Nephron progenitor cell (in vitro differentiated cells): ENCODE measurements at places on chromosomes 16 and 17.

DNA sequence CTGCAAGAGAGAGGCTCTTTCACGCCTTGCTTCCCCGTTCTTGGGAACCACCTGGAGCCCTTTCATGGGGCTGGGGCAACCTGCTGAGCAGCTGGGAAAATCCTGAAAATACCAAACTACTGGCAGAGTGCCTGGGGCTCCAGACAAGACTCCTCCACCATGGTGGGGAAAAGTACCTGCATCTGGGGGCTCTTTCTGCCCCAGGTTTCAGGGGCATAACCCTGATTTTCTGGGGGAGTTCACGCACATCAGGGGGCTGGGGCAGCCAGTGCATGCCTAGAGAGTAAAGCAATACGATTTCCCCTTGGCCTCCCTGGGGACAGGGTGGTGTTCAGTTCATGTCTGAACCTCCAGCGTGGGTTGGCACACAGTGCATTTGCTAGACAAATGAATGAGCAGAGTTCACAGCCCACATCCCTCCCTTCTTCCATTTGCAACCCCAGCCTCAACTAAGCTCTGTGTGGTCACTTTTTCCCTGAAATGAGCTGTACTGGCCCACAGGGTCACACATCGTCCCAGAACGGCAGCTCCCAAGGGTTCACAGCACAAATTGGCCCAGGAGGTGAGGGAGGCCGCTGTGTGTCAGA lies 5.2 kb upstream of the CDC42EP4 start:
- DNase-seq, result no peak

- DNase-seq, result no peak
Measured at GRCh38 chr17:37815536-37815935, 70.7 kb upstream of the HNF1B start.

- no peak for DNase-seq
Measured at GRCh38 chr16:49460786-49461470, 87.3 kb downstream of the C16orf78 start.

- no peak for DNase-seq
Measured at GRCh38 chr17:76500747-76501017, 541 bp downstream of the RHBDF2 start.

GRCh38 chr17:80459234-80459633 lies 17.2 kb downstream of the NPTX1 start:
- no peak for DNase-seq

DNA sequence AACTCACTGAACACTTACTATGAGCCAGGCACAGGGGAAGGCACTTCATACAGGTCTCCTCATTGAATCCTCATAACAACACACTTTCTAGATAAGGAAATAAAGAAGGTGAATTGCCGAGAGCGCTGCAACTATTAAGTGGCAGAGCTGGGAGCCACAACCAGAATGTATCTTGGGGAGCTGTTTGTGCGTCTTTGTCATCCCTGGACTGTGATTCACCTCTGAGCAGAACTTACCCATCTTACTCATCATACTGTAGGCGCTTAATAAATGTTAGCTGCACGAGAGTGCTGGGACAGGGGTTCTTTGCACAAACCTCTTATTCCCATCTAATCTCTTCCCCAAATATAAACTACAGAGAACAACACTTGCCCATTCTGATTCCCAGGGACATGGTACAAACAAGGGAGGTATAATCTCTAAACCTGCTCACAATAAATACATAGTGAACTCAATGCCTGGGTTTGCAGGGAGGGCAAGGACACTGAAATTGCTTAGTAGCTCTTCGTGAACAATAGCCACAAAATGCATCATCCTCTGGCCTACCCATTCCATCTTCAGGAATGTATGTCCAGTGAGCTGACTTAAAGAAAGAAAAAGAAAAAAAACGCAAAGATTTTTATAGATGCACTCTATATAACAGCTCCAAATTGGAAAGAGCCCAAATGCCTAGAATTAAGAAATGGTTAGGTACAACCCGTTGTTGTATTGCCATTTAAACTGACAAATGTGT lies 43.0 kb downstream of the MYO18A start:
- no peak for DNase-seq

GRCh38 chr16:50461400-50461760 lies 86.8 kb upstream of the NKD1 start:
- DNase-seq, result no peak

DNA sequence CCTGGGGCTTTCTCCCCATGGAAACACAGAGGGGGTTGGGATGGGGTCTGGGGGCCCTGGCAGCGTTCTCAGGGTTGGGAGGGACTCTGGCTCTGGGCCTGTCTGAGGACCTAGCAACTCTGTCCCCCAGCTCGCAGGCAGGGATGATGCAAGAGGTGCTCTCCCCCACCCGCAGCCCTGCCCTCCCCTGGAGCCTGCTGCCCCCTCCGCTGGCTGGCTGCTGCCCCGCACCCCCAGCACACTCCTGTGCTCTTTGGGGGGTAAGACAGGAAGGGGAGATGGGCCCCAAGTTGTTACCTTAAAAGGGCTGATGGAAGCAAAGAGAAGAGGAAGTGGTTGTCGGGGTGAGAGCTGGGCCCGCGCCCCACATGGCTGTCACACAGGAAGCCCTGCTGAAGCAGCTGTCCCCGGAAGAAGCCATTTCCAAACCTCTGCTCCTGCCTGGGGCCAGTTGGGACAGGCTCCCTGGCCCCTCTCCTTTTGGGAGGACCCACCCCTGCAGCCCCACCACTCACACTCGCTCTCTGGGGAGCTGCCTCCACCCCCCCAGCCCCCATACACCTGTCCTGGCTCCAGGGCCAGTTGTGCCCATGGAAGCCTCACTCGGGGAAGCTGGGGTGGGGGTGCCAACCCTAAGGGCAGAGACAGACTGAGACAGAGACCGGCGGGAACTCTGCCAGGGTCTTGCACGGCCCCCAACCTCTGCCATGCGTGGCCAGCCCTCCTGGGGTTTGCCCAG lies 2.5 kb downstream of the CORO1A start:
- DNase-seq, result no peak

- no peak for DNase-seq
Measured at GRCh38 chr17:60352071-60352470, 39.9 kb downstream of the USP32 start.

DNA sequence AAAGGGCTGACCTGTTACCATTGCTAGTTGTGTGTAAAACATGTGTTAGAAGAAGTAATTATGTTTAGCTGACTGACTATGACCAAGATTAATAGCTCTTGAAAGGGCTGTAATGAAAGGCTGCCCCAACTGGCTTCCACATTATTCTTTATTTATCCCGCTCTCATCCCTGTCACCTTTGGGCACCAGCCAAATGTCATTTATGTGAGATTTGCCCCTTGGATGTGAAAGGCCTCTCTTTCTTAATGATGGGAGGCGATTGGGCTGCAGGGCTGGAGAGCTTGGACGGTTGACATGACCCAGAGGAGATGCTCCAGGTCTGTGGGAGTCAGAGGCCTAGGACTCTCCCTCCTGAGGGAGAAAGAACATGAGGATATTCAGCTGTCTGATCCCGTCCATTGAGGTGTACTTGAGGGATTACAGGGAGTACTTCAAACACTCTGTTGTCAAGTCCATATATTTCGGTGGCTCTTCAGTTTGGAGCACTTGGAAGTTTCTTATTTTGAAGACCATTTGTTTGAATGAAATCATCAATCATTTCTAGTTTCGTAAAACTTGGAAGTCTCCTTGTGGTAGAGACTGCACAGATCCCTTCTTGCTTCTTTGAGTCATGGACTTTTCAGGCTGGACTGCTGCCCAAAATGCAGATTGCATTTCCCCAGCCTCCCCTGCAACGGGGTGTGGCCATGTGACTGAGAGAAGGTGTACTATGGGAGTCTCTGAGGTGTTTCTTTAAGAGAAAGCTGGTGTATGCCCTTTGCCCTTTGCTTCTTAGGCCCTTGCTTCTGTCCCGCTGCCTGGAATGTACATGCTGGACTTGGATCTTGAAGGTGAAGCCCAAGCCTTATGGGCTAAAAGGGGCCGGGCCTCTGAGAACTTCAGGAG lies 51.3 kb downstream of the FTO start:
- DNase-seq, result no peak

DNA sequence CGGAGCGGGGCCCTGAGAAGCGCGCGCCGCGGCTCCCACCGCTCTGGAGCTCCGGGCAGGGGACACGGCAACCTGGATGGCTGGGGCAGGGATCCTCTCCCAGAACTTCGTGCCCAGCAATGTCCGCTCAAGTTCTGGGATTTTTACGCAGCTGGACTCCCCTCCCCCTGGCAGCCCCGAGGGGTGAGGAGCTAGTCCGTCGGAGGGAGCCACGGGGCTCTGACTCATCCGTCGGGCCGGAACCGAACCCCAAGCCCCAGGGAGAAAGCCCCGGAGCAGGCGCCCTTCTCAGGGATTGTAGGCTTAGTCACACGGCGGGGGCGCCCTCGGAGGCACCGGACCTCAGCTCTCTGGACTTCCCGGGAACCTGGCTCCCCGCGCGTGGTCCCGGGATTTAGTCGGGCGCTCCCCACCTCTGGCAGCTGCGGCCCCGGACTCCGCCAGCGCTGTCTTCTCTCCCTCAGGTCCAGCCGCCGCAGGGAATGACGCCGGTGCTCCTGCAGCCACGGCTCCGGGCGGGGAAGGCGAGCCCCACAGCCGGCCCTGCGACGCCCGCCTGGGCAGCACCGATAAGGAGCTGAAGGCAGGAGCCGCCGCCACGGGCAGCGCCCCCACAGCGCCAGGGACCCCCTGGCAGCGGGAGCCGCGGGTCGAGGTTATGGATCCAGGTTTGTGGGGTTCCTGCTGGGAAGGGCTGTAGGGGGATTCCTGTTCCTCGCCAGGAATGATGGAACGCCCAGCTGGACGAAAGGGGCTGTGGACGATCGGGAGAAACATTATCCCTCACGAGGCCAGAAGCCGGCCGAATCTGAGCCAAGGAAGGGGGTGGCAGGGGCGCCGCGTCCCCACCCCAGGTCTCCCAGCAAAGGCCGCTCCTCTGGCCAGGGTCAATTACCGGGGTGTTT lies 830 bp downstream of the SPHK1 start:
- DNase-seq, result peak; percentile 36

GRCh38 chr17:4643676-4644075 lies 2.2 kb upstream of the ALOX15 start:
- DNase-seq, result no peak

- DNase-seq, result peak; percentile 36
Measured at GRCh38 chr17:76888661-76889060, 20.5 kb downstream of the MGAT5B start.

- peak; percentile 77 for DNase-seq
Measured at GRCh38 chr17:68759343-68760140, 158.4 kb upstream of the FAM20A start.

GRCh38 chr17:82835122-82835521 lies 4.7 kb downstream of the ZNF750 start:
- DNase-seq, result no peak

DNA sequence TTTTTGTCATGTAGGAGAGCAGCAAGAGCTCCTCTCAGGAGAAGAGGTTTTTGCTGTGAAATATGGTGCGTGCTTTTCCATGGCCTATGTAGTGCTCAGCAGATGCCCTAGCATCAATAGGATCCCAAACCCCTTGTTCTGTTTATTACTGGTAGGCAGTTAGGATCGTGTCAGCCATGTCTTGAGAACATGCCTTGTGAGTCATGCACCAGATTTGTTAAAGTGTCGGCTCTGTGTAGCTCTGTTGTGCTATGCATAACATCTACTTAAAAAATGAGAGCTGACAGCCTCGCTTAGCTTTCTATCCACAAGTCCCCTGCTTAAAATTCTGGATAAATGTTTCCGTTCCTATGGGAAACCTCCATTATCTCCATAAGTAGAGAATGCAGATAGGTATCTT lies 4.4 kb upstream of the EIF4A3 start:
- no peak for DNase-seq

DNA sequence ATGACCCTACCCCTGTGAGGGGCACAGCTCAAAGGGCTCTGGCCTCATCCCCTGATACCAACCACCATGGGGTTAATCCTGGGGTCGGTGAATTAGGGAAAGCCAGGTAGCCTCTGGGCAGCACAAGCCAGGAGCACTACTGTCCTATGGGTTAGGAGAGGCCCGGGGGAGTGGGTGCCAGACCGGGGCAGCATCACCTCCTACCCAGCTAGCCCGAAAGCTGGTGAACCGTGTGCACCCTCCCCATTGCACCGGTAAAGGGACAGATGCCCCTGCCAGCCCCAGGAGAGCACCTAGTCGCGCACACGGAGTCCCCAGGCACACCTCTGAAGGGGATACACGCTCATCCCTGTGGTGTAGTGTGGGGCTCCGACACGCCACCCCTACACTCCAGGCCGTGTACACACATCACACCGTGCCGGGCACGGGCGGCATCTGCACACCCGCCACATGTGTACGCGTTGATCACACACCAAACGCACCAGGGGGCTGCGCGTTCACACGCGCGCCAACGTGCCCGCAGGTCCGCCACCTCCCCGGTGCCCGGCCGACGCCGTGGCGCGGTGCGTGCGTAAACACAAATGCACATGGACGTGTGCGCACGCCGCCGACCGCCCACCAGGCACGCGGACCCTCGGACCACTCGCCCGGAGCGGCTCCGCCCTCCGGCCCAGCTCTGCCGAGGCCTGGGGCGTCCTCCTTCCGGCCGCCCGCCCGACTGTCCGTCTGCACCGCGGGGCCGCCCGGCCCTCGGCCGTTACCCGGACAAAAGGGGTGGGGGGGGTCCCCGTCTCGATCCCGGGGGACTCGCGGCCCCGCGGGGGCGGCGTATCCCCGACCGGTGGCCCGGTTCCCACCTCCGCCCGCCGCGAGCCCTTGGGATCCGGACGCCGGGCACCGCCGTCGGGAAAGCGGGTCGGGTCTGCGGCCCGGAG lies 785 bp downstream of the UBALD1 start:
- peak; percentile 72 for DNase-seq

DNA sequence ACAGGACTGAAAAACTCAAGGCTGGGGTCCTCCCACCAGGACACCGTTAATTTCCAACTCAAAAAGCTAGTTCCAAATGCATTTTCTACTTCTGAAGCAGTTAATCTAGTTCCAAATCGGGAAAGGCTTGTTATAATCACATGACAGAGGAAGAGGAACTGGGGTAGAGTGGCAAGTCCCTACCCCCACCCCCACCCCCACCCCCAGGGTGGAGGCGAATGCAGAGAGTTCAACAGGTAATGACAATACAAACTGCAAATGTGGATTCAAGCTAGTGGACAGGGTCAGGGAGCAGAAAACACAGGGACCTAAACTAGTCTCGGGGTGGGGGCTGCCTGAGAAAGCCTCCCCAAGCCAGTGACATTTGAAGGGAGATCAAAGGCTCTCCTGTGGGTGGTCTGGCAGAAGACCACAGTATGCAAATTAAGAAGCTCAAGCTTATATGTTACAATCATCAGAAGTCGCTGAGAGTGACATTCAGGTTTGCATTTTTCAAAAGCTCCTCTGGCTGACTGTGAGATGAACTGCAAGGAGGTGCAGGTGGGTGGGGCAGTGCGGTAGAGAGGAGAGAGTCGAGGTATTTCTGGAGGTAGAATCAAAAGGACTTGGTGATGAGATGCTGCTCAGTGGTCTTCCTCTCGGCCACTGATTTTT lies 56.4 kb upstream of the SLC25A19 start:
- DNase-seq, result no peak

- DNase-seq, result no peak
Measured at GRCh38 chr16:12178251-12178990, 201.9 kb downstream of the SNX29 start.

- peak; percentile 74 for DNase-seq
Measured at GRCh38 chr16:3173892-3174617, 13.9 kb upstream of the OR1F1 start.

GRCh38 chr16:66894948-66895688 lies 14.8 kb downstream of the PDP2 start:
- DNase-seq, result peak; percentile 64
